ENCODE measurements at places on chromosomes 16 and 17. TPM values are rescaled to one million over a fixed set of nuclear protein-coding genes. Genes with fewer than 3 reads are reported as not detected.

DNA sequence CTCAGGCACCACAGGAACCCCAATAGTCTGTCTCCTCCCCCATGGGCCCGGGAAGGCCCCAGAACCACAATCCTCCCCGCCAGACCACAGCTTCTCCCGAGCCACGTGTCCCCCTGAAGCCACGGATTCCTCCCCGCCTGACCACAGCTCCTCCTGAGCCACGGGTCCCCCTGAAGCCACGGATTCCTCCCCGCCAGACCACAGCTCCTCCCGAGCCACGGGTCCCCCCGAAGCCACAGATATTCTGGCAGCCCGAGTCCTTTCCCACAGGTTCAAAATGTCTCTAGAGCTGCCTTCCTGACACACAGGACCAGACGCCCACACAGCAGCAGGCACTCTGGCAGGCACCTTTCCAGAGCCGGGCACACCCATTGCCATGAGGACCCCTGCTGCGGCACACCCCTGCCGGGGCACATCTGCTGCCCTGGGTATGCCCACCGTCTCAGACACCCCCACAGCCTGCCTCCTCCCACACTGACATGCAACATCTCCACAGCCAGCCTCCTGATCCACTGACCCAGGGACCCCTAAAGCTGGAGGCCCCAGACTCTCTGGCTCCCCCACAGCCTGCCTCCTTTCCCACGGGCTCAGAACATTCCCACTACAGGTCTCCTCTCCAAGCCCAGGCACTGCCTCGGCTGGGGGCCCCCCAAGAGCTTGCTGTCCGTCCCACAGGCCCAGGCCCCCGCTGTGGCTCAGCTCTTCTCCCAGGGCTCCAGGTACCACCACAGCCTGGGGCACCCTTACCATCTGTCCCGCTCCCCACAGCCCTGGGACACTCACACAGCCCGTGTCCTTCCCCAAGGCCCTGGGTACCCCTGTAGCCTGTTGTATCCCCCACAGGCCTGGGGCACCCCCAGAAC is 2.2 kb downstream of the KIAA0753 start:
- no peak for DNase-seq
- H3K27ac ChIP-seq, result no peak overlapping the region
- H3K27me3 ChIP-seq, result no peaks in the 10 kb centered on the region

DNA sequence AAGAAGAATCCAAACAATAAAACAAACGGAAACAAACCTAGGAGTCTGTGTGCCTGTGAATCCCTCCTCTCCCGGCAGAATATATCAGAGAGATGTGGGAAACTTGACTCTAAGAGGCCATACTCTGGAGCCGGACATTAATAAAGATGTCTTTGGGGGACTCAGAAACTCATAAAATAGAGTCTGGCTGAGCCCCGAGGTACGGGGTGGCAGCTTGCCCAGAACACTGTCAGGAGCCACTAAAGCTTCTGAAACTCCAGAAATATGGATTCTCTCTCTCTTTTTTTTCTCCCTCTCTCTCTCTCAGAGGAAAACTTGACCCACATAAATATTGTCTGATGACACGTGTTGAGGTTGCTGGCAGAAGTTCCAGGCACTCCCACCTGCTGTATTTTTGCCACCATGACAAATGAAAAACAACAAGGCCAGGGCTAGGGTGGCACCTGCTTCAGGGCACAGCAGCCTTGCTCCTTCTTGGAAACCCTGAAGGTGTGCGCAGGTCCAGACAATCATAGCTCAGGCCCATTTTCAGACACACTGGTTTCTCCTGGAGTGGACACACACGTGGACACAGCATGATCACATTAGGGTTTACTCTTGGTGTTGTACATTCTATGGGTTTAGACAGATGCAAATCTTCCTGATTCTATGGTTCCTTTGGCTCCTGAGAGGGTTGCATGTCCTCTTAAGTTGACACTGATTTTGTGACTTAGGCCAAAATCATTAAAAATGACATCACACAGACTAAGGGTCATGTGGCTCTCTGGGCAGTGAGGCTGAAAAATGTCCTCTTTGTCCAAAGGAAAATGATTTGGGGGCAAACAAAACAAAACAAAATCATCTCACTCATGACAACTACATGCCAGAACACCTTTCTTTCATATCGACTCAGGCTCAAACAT is 282.6 kb upstream of the IRX3 start:
- no peaks in the 10 kb centered on the region for H3K4me1 ChIP-seq
- H3K4me3 ChIP-seq, result no peak overlapping the region
- H3K27me3 ChIP-seq, result no peaks in the 10 kb centered on the region
- H3K27ac ChIP-seq, result no peak overlapping the region
- no peak for DNase-seq

CNGB1 gene
- polyA plus RNA-seq, result 0.08 TPM

GRCh38 chr16:30526823-30527634 is 663 bp upstream of the ZNF768 start:
- peaks cover 4% of the 10 kb centered on the region for H3K36me3 ChIP-seq
- H3K4me3 ChIP-seq, result peak overlapping the region; percentile 76
- H3K27me3 ChIP-seq, result no peaks in the 10 kb centered on the region
- H3K27ac ChIP-seq, result peak overlapping the region; percentile 98
- peak; percentile 99 for DNase-seq
- peaks cover 15% of the 10 kb centered on the region for H3K4me1 ChIP-seq

GRCh38 chr16:14419817-14420216 is 210.2 kb downstream of the PARN start:
- H3K27ac ChIP-seq, result no peak overlapping the region
- no peaks in the 10 kb centered on the region for H3K36me3 ChIP-seq

GRCh38 chr17:15441315-15441714 is 26.1 kb downstream of the CDRT4 start:
- no peaks in the 10 kb centered on the region for H3K27me3 ChIP-seq
- no peak overlapping the region for H3K4me3 ChIP-seq
- peaks cover 6% of the 10 kb centered on the region for H3K36me3 ChIP-seq
- no peak for DNase-seq

PSMD3 gene
- polyA plus RNA-seq, result 53.8 TPM

SCNN1B gene
- 21.3 TPM for polyA plus RNA-seq

- H3K27me3 ChIP-seq, result no peaks in the 10 kb centered on the region
- H3K36me3 ChIP-seq, result no peaks in the 10 kb centered on the region
- DNase-seq, result no peak
- H3K27ac ChIP-seq, result no peak overlapping the region
These were observed 146.7 kb downstream of the KCNJ12 start for GRCh38 chr17:21522755-21523336.

- H3K4me3 ChIP-seq, result no peak overlapping the region
- DNase-seq, result peak; percentile 80
- no peaks in the 10 kb centered on the region for H3K36me3 ChIP-seq
- H3K27me3 ChIP-seq, result no peaks in the 10 kb centered on the region
- H3K27ac ChIP-seq, result no peak overlapping the region
- no peaks in the 10 kb centered on the region for H3K4me1 ChIP-seq
These were observed 30.0 kb upstream of the RNF43 start for GRCh38 chr17:58447039-58447975.

KRTAP9-9 gene
- polyA plus RNA-seq, result not detected

ZNF385C gene
- 1.4 TPM for polyA plus RNA-seq

GRCh38 chr17:37761059-37761458 is 16.2 kb upstream of the HNF1B start:
- H3K4me1 ChIP-seq, result peaks cover 9% of the 10 kb centered on the region
- no peak overlapping the region for H3K4me3 ChIP-seq
- H3K27ac ChIP-seq, result no peak overlapping the region
- no peak for DNase-seq

C16orf46 gene
- polyA plus RNA-seq, result 1.1 TPM

DNA sequence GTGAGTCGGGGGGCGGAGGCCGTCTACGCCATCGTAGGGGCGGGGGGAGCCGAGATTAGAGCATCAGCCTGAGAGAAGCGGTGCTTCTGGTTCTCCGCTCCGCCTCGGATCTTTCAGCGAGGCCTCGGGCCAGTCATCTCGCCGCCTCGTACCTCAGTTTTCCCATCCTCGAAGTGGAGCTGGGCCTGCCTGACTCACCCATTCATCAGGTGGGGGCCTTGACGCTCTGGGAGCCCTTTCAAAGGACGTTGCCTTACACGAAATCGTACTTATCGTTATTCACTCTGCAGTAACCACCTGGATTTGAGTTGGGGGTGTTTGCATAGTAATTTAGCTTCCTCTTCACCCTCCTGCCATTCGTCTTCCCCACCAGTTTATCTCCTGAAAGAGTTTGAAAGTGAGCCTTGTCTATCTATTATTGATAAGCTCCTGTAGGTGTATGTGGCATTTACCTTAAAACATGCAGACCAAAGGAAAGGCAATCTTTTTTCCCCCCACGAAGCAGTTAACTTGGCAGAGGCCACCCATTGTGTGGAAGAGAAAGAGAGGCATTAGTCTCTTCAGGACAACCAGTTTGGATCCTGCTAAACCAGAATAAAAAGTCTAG is 674 bp downstream of the TAF15 start:
- peak; percentile 20 for DNase-seq
- peaks cover 18% of the 10 kb centered on the region for H3K4me1 ChIP-seq
- H3K4me3 ChIP-seq, result peak overlapping the region; percentile 79
- H3K36me3 ChIP-seq, result no peaks in the 10 kb centered on the region
- peak overlapping the region; percentile 93 for H3K27ac ChIP-seq
- no peaks in the 10 kb centered on the region for H3K27me3 ChIP-seq

- peaks cover 13% of the 10 kb centered on the region for H3K27me3 ChIP-seq
- peaks cover 21% of the 10 kb centered on the region for H3K4me1 ChIP-seq
- no peak for DNase-seq
- H3K4me3 ChIP-seq, result no peak overlapping the region
These were observed 22.2 kb downstream of the ADAM11 start for GRCh38 chr17:44780845-44781480.

DNA sequence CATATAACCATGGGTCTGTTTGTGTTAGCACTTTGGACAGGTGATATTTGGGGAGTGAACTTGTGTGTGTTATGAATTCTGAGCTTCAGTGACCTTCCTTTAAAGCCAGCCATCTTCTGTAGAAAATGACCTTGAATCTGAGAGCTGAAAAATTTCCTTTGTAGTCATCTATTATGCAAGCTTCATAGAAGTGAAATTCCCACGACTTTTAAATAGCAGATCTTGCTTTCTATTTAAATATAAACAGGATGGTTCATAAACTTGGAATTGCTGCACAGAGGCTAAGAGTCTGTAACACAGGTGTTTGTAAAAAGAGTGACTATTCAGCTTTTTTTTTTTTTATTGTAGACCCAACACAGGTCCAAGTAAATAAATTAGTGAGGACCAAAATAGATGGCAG is 85.5 kb downstream of the MARCHF10 start:
- H3K27ac ChIP-seq, result no peak overlapping the region
- no peaks in the 10 kb centered on the region for H3K27me3 ChIP-seq
- H3K4me1 ChIP-seq, result no peaks in the 10 kb centered on the region
- no peak for DNase-seq
- H3K36me3 ChIP-seq, result no peaks in the 10 kb centered on the region
- no peak overlapping the region for H3K4me3 ChIP-seq

PTGES3L gene
- 1.3 TPM for polyA plus RNA-seq

- H3K27me3 ChIP-seq, result peaks cover 27% of the 10 kb centered on the region
- no peak overlapping the region for H3K27ac ChIP-seq
- DNase-seq, result peak; percentile 27
These were observed 22.5 kb downstream of the EIF4A3 start for GRCh38 chr17:80124351-80124981.

GRCh38 chr16:56855946-56856345 is 9.1 kb upstream of the SLC12A3 start:
- no peak for DNase-seq
- H3K27me3 ChIP-seq, result no peaks in the 10 kb centered on the region
- H3K36me3 ChIP-seq, result no peaks in the 10 kb centered on the region
- no peak overlapping the region for H3K27ac ChIP-seq
- H3K4me1 ChIP-seq, result peaks cover 5% of the 10 kb centered on the region

DNA sequence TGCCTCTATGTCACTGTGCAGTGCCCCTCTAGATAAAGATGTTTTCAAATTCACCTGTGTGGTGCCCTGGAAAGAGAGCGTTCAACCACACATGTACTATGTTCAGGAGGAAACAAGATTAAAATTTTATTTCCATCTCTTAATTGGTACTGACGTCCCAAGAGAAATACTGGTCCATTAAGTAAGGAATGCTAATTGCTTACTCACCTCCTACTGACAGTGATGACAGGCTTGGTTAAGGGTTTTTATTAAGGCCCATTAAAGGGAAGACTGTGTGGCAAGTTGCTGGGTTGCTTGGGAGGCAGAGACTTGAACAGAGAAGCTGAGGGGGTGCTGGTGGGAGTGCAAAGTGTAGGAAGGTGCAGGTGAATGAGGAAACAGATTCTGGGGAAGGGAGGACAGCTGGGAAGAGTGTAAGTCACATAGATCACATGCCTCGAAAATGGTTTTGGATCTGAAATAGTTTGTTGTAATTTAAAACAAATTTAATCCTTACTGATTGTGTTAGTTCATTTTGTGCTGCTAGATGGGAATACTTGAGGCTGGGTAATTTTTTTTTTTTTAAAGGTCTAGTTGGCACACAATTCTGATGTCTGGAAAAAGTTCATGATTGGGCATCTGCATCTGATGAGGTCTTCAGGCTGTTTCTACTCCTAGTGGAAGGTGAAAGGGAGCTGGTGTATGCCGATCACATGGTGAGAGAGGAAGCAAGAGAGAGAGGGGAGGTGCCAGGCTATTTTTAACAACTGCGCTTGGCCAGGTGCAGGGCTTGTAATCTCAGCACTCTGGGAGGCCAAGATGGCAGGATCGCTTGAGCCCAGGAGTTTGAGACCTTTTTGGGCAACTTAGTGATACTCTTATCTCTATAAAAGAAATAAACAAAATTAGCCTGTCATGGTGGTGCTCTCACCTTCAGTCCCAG is 140.5 kb downstream of the CACNG3 start:
- DNase-seq, result no peak
- no peaks in the 10 kb centered on the region for H3K36me3 ChIP-seq
- H3K27ac ChIP-seq, result no peak overlapping the region
- H3K4me1 ChIP-seq, result no peaks in the 10 kb centered on the region
- no peak overlapping the region for H3K4me3 ChIP-seq

OR1A1 gene
- polyA plus RNA-seq, result not detected

GRCh38 chr16:13613165-13613564 is 306.8 kb upstream of the ERCC4 start:
- H3K36me3 ChIP-seq, result no peaks in the 10 kb centered on the region
- no peaks in the 10 kb centered on the region for H3K4me1 ChIP-seq
- DNase-seq, result no peak
- H3K4me3 ChIP-seq, result no peak overlapping the region

GRCh38 chr17:79624718-79625478 is 14.0 kb upstream of the RBFOX3 start:
- no peaks in the 10 kb centered on the region for H3K27me3 ChIP-seq
- H3K36me3 ChIP-seq, result no peaks in the 10 kb centered on the region
- no peak for DNase-seq

NPIPA3 gene
- polyA plus RNA-seq, result not detected
